Renal pelvis (tissue), 12 donors: ENCODE measurements at places on chromosomes 6 and 20.

DNA sequence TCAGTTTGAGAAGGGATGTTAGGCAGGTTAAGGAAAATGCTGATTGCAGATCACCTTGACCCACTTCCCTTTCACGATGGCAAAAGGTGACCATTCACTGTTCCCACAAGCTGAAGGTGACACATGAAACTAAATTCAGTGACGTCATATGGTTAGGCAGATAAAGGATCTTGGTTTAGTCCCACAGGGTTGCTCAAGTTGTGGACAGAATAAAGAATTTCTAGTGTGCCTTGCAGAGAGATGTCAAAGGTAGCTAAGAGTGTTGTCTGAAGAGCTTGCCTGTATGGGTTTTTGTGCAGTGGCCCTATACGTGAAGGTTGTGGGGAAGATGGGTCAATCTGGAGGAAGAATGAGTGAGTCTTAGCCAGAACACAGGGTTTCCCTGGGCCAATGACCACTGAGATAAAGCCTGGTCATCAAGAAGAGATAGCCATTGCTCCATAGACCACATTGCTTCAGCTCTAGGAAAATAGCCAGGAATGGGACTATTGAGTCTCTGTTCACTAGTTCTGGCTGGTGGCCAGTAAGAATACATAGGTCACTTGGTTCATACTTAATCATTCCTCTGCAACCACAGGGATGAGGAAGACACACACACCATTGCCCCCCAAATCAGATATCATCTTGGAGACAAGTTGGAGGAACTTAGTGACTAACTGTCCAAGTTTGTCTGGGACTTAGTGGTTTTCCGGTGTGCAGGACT is 148.5 kb upstream of the ATXN1 start:
- DNase-seq = no peak

GRCh38 chr6:30741789-30742315 is 635 bp downstream of the FLOT1 start:
- DNase-seq = no peak

GRCh38 chr6:97668716-97669115 is 385.7 kb upstream of the MMS22L start:
- peak; percentile 8 for DNase-seq

DNA sequence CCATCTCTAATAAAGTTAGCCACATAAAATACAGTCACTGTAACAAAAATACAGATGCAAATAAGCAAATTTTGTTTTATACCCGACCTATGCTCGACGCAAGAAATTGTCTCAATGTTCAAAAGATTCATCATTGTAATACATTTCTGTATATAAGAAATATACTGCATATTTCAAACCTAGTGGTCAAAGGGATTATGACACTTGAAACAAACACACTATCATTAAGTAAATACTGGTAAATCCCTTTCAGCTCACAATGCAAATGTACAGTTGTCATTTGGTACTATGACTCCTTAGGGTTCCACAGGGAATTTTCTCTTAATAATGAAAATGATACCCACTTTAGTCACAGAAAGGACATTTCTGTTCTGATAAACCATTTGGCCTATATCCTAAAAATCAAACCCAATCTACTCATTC is 2.2 kb downstream of the HIVEP2 start:
- DNase-seq = peak; percentile 31

DNA sequence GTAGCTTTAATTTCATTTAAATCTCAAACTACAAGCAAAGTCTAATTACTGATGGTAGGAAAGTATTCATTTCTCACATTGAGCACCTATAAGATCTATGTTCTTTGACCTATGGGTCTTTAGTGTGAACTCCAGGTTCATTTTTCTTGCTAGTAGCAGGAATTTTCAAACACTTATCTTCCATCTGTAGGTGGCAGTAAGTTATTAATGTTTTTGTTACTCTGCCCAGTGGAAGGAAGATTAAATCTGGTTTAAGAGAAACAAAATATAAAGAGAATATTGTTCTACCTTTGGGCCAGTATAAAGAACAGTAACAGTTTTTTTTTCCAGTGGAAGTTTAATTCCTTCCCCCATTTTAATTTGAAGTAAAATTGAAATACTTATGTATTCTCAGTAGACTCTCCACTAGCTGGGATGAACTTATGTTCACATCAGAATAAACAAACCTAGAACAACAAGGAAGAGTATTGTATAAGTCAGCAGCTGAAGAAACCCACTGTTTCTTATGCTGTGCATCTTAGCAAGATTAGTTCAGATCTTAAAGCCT is 328.2 kb downstream of the PHF3 start:
- DNase-seq = no peak

DNA sequence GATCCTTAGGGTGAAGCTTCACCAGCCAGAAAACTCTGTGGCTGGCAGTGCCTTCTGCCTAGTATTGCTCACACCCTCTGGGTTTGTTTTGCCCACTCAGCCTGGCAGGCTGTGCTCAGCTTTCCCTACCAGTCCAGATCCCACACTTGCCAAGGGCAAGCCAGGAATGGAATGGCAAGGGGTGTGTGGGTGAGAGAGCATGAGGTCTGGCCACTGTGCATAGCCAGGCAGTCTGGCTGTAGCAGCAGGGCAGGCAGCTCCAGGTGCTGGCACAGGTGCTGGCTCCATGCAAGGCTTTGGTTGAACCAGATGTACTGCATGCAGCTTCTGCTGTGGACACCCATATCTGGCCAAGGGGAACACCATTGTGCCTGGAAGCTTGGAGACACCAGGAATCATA is 1720.3 kb downstream of the HACE1 start:
- no peak for DNase-seq

DNA sequence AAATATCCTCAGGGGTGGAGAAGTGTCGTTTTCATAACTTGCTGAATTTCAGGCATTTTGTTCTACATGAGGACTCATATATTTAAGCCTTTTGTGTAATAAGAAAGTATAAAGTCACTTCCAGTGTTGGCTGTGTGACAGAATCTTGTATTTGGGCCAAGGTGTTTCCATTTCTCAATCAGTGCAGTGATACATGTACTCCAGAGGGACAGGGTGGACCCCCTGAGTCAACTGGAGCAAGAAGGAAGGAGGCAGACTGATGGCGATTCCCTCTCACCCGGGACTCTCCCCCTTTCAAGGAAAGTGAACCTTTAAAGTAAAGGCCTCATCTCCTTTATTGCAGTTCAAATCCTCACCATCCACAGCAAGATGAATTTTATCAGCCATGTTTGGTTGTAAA is 20.3 kb upstream of the MAPK13 start:
- no peak for DNase-seq
